ENCODE measurements at places on chromosomes 2 and 18. TPM values are rescaled to one million over a fixed set of nuclear protein-coding genes. Genes with fewer than 3 reads are reported as not detected.
A peak's percentile ranks its signal among the peaks of the same experiment; 100 is the strongest.

- H3K4me3 ChIP-seq: no peak overlapping the region
- H3K27ac ChIP-seq: no peak overlapping the region
- no peak for DNase-seq
- no peaks in the 10 kb centered on the region for H3K36me3 ChIP-seq
These were observed 430.7 kb downstream of the CDH2 start for GRCh38 chr18:27746241-27746640.

- no peak for DNase-seq
- no peaks in the 10 kb centered on the region for H3K4me1 ChIP-seq
- no peak overlapping the region for H3K27ac ChIP-seq
- no peaks in the 10 kb centered on the region for H3K27me3 ChIP-seq
- H3K4me3 ChIP-seq: no peak overlapping the region
These were observed 223.4 kb downstream of the WDPCP start for GRCh38 chr2:63364866-63365265.

The CAMKMT gene
- total RNA-seq: 57.5 TPM

The RAB17 gene
- 235 TPM for total RNA-seq

The PASK gene
- 98.9 TPM for total RNA-seq

The SCG2 gene
- total RNA-seq: not detected

DNA sequence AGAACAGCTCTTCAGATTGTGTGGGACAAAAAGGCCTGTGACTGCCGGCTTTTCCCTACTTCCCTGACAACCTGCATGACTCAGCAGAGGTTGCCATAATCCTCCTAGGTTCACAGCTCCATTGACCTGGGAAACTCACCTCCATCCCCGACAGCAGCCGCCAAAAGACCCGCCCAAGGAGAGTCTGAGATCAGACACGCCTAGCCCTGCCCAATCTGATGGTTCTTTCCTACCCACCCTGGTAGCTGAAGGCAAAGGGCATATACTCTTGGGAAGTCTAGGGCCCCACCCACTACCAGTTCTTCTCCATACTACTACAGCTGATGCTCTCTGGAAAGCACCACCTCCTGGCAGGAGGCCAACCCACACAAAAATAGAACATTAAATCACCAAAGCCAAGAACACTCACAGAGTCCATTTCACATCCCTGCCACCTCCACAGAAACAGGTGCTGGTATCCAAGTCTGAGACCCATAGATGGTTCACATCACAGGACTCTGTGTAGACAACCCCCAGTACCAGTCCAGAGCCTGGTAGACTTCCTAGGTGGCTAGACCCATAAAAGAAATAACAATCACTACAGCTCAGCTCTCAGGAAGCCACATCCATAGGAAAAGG is 140.6 kb downstream of the NETO1 start:
- no peak overlapping the region for H3K4me3 ChIP-seq
- H3K4me1 ChIP-seq: no peaks in the 10 kb centered on the region
- no peaks in the 10 kb centered on the region for H3K27me3 ChIP-seq
- DNase-seq: no peak
- no peak overlapping the region for H3K27ac ChIP-seq
- H3K36me3 ChIP-seq: no peaks in the 10 kb centered on the region

- no peak overlapping the region for H3K4me3 ChIP-seq
- DNase-seq: no peak
- peak overlapping the region; percentile 38 for H3K27ac ChIP-seq
- H3K27me3 ChIP-seq: no peaks in the 10 kb centered on the region
- no peaks in the 10 kb centered on the region for H3K36me3 ChIP-seq
- H3K4me1 ChIP-seq: no peaks in the 10 kb centered on the region
These were observed 33.7 kb downstream of the KCNIP3 start for GRCh38 chr2:95330794-95331338.

DNA sequence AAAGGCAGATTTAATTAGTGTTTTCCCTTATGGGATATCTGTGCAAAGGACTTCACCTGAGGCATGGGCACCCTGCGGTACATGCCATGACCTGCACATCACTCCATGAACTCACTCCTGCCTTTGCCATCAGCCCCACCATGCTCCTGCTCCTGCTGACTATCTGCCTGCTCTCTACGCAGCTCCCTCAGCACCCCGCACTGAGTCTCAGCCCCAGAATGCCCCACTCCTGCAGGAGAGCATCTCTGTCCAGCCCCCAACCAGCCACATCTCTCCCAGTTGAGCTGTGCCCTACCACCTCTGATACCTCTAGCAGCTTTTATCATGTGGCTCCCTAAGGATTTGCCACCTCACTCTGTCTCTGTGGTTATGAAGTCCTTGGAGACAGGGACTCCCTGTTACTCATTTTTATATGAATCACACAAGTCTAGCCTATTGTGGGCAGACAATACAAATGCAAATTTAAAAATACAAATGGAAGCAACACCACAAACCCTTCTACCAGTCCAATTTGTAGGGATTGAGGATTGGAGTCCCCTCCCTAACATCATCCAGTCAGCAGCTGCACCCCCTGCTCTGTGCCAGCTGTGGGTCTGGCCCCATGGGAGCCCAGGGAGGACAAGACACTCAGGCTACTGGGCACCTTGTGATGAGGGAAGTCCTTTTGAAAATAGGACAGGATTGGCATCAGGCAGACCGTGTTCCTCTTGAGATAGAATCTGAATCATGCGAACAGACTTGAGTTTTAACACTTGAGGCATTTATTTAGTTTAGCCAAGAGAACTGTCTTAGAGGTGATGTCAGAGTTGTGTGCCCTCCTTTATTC is 689.6 kb upstream of the HS6ST1 start:
- no peak overlapping the region for H3K4me3 ChIP-seq
- no peaks in the 10 kb centered on the region for H3K4me1 ChIP-seq
- DNase-seq: no peak
- H3K27me3 ChIP-seq: no peaks in the 10 kb centered on the region
- no peaks in the 10 kb centered on the region for H3K36me3 ChIP-seq

DNA sequence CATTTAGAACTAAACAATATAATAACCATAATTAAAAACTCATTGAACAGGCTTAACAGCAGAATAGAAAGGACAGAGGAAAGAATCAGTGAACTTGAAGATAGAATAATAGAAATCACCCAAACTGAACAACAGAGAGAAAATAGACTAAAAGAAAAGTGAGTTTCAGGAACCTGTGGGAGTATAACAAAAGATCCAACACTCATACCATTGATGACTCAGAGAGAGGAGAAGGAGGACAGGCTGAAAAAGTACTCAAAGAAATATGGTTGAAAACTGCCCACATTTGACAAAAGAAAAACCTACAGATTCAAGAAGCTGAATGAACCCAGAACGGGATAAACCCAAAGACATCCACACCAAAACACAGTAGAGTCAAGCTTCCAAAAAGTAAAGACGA is 54.2 kb upstream of the FMNL2 start:
- H3K4me3 ChIP-seq: no peak overlapping the region
- no peaks in the 10 kb centered on the region for H3K27me3 ChIP-seq
- H3K27ac ChIP-seq: no peak overlapping the region
- no peaks in the 10 kb centered on the region for H3K4me1 ChIP-seq
- no peak for DNase-seq
- no peaks in the 10 kb centered on the region for H3K36me3 ChIP-seq

DNA sequence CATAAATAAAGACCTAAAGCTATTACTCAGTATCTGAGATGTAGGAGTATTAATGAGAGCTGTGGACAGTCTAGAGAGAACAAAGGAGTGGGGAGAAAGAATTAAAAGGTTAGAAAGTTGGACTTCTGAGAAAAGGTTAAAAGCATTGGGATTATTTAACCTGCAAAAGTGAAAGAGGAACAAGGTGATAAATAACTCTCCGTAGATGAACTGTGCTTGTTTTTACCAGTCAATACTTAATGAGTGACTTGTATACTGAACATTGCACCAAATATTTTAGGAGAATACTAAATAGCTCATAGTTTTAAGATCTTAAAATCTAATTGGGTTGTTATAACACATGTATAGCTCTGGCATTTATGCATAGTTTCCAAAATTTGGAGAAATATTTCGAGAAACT is 137.5 kb downstream of the GPD2 start:
- no peak for DNase-seq
- H3K4me3 ChIP-seq: no peak overlapping the region
- H3K27me3 ChIP-seq: no peaks in the 10 kb centered on the region
- H3K36me3 ChIP-seq: peaks cover 6% of the 10 kb centered on the region

DNA sequence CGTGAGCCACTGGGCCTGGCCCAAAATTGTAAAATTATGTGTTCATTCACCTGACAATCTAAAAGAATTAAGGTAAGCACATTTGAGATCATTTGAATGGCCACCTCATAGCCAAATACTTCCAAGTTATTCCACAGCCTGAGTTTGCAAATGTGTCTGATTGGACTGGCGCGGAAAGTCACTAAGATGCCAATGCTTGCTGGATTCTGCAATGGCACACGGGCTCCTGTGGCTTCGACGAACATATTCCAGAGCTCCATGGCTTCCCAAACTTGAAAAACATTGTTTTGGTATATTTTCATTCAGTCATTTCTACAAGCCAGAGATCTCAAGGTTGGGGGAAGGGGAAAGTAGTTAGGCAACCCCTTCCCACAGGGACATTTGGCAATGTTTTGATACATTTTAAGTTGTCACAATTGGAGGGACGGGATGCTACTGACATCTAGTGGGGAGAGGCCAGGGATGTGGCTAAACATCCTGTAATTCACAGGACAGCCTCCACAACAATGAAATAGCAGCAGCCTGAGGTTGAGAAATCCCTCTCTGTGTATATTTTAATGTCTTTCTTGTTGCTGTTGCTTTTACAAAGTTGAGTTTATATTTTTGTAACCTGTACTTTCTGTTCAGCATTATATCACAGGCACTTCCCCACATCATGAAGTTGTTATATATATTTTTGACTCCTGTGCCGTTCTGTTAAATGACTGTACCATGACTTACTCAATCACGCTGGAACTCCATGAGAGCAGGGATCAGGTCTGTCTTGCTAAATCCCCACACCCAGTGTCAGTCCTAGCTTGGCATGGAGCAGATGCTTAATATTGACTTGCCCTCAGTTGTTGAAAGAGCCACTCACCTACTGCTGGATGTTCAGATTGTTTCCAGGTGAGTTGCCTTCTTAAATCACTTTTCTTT is 56.9 kb downstream of the COL4A4 start:
- peak; percentile 88 for DNase-seq
- H3K4me3 ChIP-seq: no peak overlapping the region
- H3K27me3 ChIP-seq: no peaks in the 10 kb centered on the region

The ZAP70 gene
- total RNA-seq: 7.8 TPM

GRCh38 chr2:19139386-19139785 is 219.0 kb downstream of the OSR1 start:
- peaks cover 8% of the 10 kb centered on the region for H3K4me1 ChIP-seq
- DNase-seq: no peak
- H3K27me3 ChIP-seq: no peaks in the 10 kb centered on the region
- no peak overlapping the region for H3K27ac ChIP-seq

DNA sequence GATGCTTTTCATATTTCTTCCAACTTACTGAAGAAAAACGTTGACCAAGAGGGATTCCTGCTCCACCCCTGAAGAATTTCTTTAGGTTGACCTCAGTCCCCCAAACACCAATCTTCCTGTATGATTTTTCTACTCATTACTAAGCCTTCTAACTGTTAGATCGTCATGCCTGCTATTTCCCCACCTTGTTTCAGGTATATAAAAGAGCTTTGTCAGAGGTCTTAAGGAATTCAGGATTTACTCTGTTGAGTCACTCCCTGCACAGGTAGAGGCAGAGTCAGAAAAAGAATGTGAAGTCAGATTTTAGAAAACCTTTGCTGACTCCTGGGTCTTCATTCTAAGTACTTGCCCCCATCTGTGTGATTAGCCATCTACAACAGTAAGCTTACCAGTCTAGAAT is 83.8 kb upstream of the NOSTRIN start:
- H3K4me1 ChIP-seq: no peaks in the 10 kb centered on the region
- H3K4me3 ChIP-seq: no peak overlapping the region
- no peak for DNase-seq
- no peak overlapping the region for H3K27ac ChIP-seq
- H3K27me3 ChIP-seq: no peaks in the 10 kb centered on the region
- peaks cover 60% of the 10 kb centered on the region for H3K36me3 ChIP-seq

DNA sequence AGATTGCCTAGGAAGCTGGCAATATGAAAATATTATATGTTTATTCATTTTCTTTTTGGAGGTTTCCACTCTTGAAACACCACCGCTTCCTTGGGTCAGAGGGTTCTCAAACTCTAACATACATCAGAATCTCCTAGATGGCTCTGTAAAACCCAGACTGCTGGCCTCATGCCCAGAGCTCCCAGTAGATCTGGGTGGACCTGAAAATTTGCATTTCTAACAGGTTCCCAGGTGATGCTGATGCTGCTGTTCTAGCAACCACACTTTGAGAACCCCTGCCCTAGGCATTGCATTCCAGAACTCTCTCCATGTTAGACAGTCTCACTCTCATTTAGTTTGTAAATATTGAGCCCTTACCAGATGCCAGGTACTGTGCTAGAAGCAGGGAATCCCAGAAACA is 139.4 kb downstream of the FAM210A start:
- no peaks in the 10 kb centered on the region for H3K36me3 ChIP-seq
- H3K4me1 ChIP-seq: no peaks in the 10 kb centered on the region
- H3K27ac ChIP-seq: no peak overlapping the region
- no peak overlapping the region for H3K4me3 ChIP-seq

- no peaks in the 10 kb centered on the region for H3K4me1 ChIP-seq
- no peak overlapping the region for H3K27ac ChIP-seq
- peak; percentile 18 for DNase-seq
- H3K36me3 ChIP-seq: no peaks in the 10 kb centered on the region
- no peaks in the 10 kb centered on the region for H3K27me3 ChIP-seq
These were observed 117.6 kb downstream of the MCFD2 start for GRCh38 chr2:46798041-46798440.

DNA sequence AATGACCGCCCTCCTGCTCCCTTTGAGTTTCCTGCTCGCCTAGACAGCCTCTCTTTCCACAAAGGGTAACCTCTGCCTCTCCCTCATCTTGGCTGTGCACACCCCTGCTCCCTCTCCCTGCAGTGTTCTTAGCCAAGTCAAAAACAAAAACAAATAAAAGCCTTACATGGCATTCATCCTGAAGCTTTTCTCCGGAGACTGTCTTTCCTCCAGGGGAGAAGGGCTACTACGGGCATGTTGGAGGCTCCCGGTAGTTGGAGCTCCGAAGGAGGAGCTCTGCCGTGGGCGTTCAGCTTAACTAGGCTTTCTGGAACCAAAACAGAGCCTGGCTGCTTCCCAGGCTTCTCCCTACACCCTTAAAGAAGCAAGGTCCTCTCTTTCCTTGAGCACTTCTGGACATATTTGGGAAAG is 104.2 kb downstream of the TPGS2 start:
- no peak overlapping the region for H3K4me3 ChIP-seq
- DNase-seq: no peak
- no peaks in the 10 kb centered on the region for H3K36me3 ChIP-seq
- no peaks in the 10 kb centered on the region for H3K4me1 ChIP-seq
- no peaks in the 10 kb centered on the region for H3K27me3 ChIP-seq
- no peak overlapping the region for H3K27ac ChIP-seq

The FAM110C gene
- total RNA-seq: 2.5 TPM

All from endodermal cell (in vitro differentiated cells).